ENCODE measurements at places on chromosomes 12 and 14. TPM values are rescaled to one million over a fixed set of nuclear protein-coding genes. Genes with fewer than 3 reads are reported as not detected.

Gene RIN3
- 15.5 TPM for total RNA-seq

DNA sequence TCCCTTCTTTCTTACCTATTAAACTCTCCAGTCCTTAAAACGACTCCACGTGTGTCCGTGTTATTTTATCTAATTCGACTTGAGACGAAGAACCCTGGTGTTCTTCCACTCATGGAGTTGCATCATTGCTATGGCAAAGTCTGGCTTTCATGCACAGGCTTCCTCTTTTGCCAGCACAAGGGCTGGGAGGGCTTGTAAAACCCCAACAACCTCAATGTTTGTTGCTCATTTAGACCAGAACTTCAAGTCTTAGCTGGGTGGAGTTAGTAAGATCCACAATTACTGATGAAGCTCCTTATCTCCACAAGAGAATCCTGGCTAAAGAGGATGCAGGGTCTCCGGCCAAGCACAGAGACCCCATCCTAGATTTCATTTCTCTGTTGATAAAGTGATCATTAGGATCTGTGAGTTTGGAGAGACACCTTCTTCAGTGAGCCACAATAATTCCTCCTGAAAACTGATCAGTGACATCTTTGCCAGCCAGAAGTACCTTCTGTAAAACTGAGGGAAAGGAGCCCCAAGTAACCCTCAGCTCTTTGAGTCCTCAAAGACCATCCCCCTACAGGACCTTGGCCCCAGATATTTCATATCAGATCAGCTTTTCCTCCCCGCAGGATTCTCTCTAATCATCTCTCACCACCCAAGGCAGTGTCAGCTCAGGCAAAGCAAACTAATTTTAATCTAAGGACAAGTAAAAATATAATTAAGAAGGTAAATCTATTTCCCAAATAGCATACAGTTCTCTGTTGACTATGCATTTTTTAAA is 514.6 kb downstream of the FUT8 start:
- no peaks in the 10 kb centered on the region for H3K27me3 ChIP-seq
- H3K36me3 ChIP-seq = no peaks in the 10 kb centered on the region
- no peaks in the 10 kb centered on the region for H3K4me1 ChIP-seq
- DNase-seq = no peak
- no peak overlapping the region for H3K27ac ChIP-seq

DNA sequence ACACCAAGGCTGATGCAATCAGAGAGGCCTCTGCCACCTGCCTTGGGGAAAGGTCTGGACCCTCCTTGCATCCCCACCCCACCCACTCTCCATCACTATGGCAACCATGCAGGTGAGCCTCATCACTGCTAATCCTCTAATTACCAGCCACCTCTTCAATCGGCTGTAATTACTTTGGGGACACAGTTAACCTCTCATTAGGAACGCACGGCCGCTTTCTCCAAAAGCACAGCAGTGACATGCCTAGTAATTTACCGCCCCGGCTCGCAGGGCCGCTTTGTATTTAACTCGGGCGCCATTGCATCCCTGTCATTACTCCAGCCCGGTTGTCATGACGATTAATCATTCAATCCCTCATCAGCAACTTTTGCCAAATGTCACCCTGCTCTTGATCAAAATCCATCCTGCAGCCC is 36.3 kb upstream of the FAM222A start:
- H3K36me3 ChIP-seq = no peaks in the 10 kb centered on the region
- no peaks in the 10 kb centered on the region for H3K27me3 ChIP-seq
- DNase-seq = no peak

- no peak overlapping the region for H3K27ac ChIP-seq
- no peak for DNase-seq
- no peak overlapping the region for H3K4me3 ChIP-seq
- H3K36me3 ChIP-seq = peaks cover 9% of the 10 kb centered on the region
Observed at GRCh38 chr12:132771126-132771838, 9.7 kb upstream of the ANKLE2 start.

- DNase-seq = no peak
- H3K27me3 ChIP-seq = no peaks in the 10 kb centered on the region
- no peak overlapping the region for H3K27ac ChIP-seq
- no peak overlapping the region for H3K4me3 ChIP-seq
- H3K4me1 ChIP-seq = peaks cover 57% of the 10 kb centered on the region
Observed at GRCh38 chr12:29734734-29735133, 49.0 kb downstream of the TMTC1 start.

GRCh38 chr12:23084236-23084995 is 459.4 kb downstream of the ETNK1 start:
- H3K36me3 ChIP-seq = no peaks in the 10 kb centered on the region
- no peak for DNase-seq
- H3K4me3 ChIP-seq = no peak overlapping the region
- no peaks in the 10 kb centered on the region for H3K4me1 ChIP-seq
- no peaks in the 10 kb centered on the region for H3K27me3 ChIP-seq
- no peak overlapping the region for H3K27ac ChIP-seq

Gene RNF10
- 201 TPM for total RNA-seq

GRCh38 chr12:107553211-107553765 is 132.3 kb upstream of the PWP1 start:
- H3K36me3 ChIP-seq = no peaks in the 10 kb centered on the region
- no peak for DNase-seq
- H3K27me3 ChIP-seq = no peaks in the 10 kb centered on the region
- H3K27ac ChIP-seq = no peak overlapping the region
- no peaks in the 10 kb centered on the region for H3K4me1 ChIP-seq

Gene GPATCH2L
- total RNA-seq = 73.4 TPM

- H3K27me3 ChIP-seq = no peaks in the 10 kb centered on the region
- peak overlapping the region; percentile 92 for H3K27ac ChIP-seq
Observed at GRCh38 chr12:53219956-53220693, 11.9 kb downstream of the RARG start.

DNA sequence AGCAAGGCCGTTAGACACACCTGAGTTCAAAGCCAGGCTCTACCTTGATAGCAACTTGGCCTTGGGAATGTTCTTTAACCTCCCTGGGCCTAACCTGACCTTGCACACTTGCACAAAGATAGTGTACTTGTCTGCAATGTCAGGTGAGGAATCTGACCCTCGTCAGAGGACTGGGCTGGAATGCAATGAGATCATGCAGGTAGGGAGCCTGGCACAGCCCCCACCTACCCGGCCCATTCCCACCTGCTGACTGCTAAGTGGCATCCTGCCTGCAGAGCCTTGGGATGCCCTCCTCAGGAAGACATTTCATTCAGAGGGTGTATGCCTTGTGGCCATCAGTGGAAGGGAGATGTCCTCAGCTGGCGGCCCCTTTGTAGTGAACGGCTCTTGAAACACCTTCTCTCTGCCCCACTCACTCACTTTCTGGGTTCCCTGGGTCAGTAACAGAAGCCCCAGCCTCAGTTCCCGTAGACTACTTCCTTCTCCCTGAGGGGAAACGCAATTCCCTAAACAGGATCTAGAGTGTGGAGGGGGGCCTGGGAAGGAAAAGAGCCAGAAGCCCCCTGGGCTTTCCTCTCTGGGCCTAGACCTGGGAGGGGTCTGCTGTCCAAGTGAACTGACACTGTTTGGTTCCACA is 68.0 kb upstream of the DICER1 start:
- no peak overlapping the region for H3K27ac ChIP-seq
- no peaks in the 10 kb centered on the region for H3K27me3 ChIP-seq
- DNase-seq = no peak
- H3K36me3 ChIP-seq = no peaks in the 10 kb centered on the region

DNA sequence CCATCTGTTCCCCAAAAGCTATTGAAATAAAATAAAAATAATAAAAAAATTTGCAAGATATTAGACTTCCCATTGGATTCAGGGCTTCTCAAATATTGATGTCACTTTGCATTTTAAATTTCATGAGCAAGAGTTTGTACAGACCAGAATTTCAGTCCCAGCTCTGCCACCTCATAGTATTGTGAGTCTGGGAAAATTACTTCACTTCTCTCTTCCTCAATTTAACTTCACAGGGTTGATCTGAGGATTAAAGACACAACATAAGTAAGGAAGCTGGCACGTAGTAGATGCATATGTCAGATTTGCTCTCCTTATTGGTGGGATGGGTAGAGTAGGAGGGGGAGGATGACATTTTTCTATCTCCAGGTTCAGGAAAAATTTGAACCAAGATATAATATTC is 32.8 kb downstream of the COX8C start:
- H3K4me3 ChIP-seq = no peak overlapping the region
- DNase-seq = no peak
- no peaks in the 10 kb centered on the region for H3K36me3 ChIP-seq
- no peaks in the 10 kb centered on the region for H3K4me1 ChIP-seq
- no peaks in the 10 kb centered on the region for H3K27me3 ChIP-seq
- H3K27ac ChIP-seq = no peak overlapping the region

GRCh38 chr14:52269982-52270381 is 2.5 kb downstream of the PTGDR start:
- no peaks in the 10 kb centered on the region for H3K36me3 ChIP-seq
- peak overlapping the region; percentile 19 for H3K27ac ChIP-seq
- DNase-seq = no peak
- H3K4me1 ChIP-seq = no peaks in the 10 kb centered on the region
- H3K27me3 ChIP-seq = no peaks in the 10 kb centered on the region

Gene ZNF384
- total RNA-seq = 40.4 TPM

- no peaks in the 10 kb centered on the region for H3K27me3 ChIP-seq
- no peak overlapping the region for H3K27ac ChIP-seq
- peaks cover 19% of the 10 kb centered on the region for H3K4me1 ChIP-seq
- DNase-seq = no peak
- no peak overlapping the region for H3K4me3 ChIP-seq
- peaks cover 39% of the 10 kb centered on the region for H3K36me3 ChIP-seq
Observed at GRCh38 chr14:100083706-100084105, 18.5 kb downstream of the EVL start.

- no peak overlapping the region for H3K27ac ChIP-seq
- no peaks in the 10 kb centered on the region for H3K36me3 ChIP-seq
- no peak overlapping the region for H3K4me3 ChIP-seq
- no peak for DNase-seq
Observed at GRCh38 chr12:124884587-124885438, 21.1 kb upstream of the SCARB1 start.

DNA sequence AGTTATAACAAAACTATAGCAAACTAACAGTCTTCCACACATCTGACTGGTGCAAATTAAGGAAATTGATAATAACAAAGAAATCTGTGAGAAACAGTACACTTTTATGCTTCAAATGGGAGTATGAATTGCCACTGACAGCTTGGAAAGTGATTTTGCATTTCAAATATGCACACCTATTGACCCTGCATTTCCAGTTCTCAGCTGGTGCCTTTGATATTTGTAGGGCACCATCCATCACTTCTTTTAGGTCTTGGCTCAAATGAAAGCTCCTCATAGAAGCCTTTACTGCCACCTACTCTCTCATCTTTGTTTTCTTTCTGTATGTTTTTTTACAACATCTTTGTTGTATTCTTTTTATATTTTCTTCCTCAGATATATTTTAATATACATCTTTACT is 125.1 kb downstream of the ST8SIA1 start:
- no peak for DNase-seq
- no peaks in the 10 kb centered on the region for H3K36me3 ChIP-seq
- H3K4me1 ChIP-seq = no peaks in the 10 kb centered on the region
- no peak overlapping the region for H3K27ac ChIP-seq

DNA sequence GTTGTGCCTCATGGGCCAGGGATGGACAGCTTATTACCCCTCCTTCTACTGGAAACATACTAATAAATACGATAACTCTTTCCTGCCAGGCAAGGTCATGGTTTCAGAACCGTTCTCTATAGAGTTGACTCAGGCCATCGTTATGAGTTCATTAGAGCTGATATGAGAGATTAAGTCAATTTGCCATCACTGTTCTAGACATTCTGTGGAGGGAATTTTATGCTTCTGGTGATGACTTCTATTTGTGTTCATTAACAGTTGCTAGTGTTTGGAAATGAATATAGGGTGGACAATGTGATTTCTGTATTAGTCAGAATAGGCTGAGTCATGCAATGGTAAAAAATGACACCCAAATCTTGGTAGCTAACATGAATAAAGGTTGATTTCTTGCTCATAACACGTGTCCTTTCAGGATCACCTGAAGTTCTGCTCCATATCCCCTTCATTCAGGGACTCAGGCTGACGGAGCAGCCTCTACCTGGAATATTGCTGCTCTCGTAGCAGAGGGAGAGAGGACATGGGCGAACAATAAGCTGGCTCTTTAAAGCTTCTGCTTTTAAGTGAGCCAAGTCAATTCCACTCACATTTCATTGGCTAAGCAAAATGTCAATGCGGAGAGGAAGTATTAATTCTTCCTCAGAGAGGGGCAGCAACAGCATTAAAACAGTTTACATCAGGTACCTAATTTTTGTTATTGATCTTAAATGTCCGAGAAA is 18.5 kb upstream of the TBPL2 start:
- DNase-seq = no peak
- H3K36me3 ChIP-seq = no peaks in the 10 kb centered on the region
- H3K4me3 ChIP-seq = no peak overlapping the region
- peaks cover 9% of the 10 kb centered on the region for H3K4me1 ChIP-seq
- H3K27ac ChIP-seq = no peak overlapping the region

- no peaks in the 10 kb centered on the region for H3K36me3 ChIP-seq
- no peak overlapping the region for H3K27ac ChIP-seq
- DNase-seq = no peak
- H3K4me3 ChIP-seq = no peak overlapping the region
- no peaks in the 10 kb centered on the region for H3K27me3 ChIP-seq
Observed at GRCh38 chr14:24840204-24840893, 206.4 kb upstream of the GZMB start.

- no peak overlapping the region for H3K4me3 ChIP-seq
- no peaks in the 10 kb centered on the region for H3K36me3 ChIP-seq
- DNase-seq = peak; percentile 41
- H3K27me3 ChIP-seq = no peaks in the 10 kb centered on the region
Observed at GRCh38 chr12:95336387-95337067, 118.9 kb downstream of the VEZT start.

DNA sequence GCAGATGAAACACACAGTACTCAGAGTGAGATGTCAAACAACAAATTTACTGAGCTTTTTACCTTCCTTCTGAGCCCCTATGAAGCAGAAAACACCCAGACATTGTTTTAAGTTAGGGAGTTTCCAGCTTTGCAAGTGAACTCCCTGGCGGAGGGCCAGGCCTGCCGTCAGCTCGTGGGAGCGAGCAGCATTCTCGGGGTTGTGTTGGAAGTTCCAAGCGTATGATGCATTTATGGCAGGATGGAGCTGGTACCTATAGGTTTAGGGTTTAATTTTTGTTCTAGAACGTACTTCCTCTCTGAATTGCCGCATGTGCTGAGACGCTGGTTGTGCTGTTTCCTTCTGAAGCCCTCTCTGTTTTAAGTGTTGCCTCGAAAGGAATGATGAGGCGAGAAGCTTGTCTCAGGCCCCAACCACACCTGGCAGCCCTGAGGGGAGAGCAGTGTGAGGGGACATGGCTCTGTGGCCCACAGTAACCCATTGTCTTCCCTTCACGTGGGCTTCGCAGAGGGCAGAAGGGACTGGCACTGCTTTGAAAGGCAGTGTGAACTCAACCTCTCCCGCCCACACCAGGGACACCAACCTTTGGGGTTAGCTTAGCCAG is 76.6 kb downstream of the SSPN start:
- H3K4me1 ChIP-seq = peaks cover 28% of the 10 kb centered on the region
- no peaks in the 10 kb centered on the region for H3K36me3 ChIP-seq
- no peak overlapping the region for H3K4me3 ChIP-seq
- H3K27ac ChIP-seq = no peak overlapping the region
- H3K27me3 ChIP-seq = no peaks in the 10 kb centered on the region

Gene MYF6
- total RNA-seq = not detected

Gene NRIP2
- 33.1 TPM for total RNA-seq
